Upper lobe of left lung (tissue), 6 donors: ENCODE measurements at places on chromosomes 6 and 20. TPM values are rescaled to one million over a fixed set of nuclear protein-coding genes. Genes with fewer than 3 reads are reported as not detected.

GRCh38 chr6:3460253-3460652, 3.4 kb upstream of the SLC22A23 start:
- DNase-seq = no peak

- no peak for DNase-seq
These were observed 785.6 kb downstream of the QKI start for GRCh38 chr6:164200071-164200470.

- no peak for DNase-seq
These were observed 97.8 kb downstream of the RAMACL start for GRCh38 chr6:166488701-166489100.

DNA sequence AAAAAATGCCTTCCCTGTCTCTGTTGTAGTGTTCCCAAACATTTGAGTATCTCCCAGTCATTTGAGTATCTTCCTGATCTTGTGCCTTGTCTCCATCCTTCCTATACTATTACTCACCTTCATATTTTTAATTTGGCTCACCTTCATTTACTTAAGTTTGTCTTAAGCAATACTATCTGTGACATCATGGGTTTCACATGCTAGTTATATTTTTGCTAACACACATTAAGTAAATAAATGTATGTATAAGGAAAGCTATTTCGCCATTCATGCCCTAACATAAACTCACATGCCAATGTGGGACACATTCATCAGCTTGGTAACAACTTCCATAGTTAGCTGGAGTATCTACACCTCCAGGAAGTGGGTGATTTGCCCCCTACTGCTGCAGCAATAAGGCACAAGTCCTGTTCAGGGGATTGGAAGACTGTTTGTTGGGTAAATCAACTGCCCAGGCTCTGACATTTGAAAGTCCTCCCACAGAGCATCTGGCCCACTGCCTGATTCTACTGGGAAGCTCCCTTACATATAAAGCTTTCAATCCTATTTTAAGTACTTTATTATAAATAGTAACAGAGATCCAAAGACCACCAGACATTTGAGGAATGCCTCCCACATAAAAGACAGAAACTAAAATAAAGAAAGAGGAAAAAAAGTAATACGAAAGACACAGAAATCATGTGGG, 132.3 kb downstream of the ISM1 start:
- no peak for DNase-seq

DNA sequence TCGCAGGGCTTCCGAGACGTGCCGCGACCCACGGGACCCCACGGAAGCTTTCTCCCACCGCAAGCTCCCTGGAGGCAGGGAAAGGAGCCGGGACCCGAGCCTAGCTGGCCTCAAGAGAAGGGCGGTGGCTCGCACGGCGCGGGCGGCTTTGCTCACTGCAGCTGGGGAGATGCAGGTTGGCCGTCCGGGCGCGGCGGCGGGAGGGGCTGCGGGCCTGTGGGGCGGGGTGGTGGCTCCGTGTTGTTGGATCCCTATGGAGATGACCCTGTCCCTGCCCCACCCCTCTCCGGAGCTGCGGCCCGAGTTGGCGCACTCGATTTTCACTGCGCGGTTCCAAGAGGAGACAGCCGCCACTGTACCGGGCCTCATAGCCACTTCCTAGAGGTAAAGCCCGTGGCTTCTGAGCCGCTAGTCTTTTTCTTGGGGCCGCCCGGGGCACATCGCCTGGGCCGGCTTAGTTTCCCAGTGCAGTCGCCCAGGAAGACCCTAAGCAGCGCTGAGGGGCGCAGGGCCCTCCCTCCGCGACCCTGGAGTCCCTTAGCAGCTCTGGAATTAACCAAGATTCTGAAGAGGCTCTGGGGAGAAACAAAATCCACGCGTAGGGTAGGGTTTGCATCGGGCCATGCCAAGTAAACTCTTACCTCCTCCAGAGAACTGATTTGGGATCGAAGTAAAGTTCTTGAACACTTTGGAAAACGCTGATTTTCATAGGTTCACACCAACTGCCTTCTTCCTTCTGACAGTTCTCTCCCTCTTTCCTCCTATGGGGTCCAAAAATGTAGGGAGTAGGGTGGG, at the start of gene ECT2L:
Gene ECT2L, plus strand, starts transcription at position 279 of the 795 bp plus-strand sequence. CDS start 17,188 bp downstream, outside the sequence.
- peak; percentile 44 for DNase-seq

DNA sequence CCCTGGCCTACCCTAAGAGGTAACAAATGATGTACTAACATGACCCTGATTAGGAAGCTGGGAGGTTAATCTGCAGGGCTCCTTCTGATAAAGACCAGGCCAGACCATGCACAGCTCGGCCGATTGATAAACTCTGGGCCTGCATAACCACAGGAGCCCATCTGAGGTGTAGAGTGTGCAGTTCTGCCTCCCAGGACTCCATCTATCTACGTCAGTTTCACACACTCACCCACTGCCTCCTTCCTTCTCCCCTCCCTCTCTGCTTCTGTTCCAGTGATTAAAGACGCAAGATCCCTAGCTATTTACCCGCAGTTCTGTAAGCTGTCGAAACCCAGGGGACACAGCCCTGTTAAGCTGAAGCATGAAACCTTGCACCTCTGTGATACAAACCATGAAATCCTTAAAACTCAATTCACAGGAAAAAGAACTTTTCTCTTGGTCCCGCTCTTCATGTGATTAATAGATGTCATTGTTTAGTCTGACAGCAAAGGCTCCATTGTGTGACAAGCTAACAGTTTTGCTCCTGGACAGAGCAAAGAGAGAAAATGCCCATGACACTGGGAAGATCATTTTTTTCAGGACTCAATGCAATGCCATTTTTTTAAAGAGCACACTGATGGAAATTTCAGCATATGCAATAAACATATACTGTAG, 470.6 kb downstream of the MAFB start:
- DNase-seq = no peak

DNA sequence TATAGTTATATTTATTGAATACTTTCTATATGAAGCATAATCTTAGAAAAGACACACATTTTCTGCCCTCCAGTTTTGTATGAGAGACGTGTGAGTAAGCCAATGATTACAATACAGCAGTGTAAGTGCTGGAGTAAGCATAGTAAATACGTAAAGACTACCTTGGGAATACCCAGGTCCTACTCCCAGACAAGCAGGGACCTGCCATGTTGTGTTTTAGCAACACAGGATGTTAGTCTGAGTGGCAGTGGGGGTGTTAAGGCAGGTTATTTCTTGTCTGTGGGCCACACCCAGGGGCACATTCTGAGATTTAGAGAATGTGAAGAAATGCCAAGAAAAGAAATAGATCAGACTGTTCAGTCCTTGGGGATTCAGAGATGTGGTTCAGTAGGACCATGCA, 34.3 kb upstream of the RNF144B start:
- DNase-seq = no peak

DNA sequence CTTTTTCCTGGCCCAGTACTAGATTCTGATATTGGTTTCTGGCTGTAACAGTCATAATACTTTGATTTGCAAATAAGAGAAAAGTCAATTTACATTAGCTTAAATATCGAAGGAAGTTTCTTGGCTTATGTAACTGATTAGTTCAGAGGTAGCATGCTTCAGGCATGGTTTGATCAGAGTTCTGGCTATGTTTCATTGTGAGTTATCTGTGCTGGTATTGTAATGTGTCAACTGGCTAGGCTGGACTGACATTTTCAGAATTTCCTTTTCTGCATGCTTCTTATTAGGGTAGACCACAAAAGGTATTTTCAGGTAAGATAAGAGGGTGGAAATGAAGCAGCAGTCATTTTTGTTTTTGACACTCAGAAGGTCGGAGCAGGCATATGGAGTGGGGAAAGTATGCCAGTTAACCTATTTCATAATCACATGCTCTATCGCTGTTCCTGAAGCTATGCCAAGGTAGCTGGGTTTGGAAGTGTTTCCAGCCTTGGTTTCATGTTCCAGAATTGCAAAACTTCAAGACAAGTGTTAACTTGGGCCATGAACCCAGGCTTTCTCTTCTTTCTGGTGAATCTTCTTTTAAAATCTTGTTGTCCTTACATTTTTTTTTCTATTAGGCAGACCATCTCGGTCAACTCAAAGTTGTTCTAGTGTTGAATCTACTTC, 244.9 kb downstream of the DHX35 start:
- DNase-seq = no peak

- DNase-seq = peak; percentile 94
These were observed 558 bp downstream of the XKR7 start for GRCh38 chr20:31968291-31969126.

GRCh38 chr20:53827292-53828087, 233.9 kb upstream of the ZNF217 start:
- no peak for DNase-seq

DNA sequence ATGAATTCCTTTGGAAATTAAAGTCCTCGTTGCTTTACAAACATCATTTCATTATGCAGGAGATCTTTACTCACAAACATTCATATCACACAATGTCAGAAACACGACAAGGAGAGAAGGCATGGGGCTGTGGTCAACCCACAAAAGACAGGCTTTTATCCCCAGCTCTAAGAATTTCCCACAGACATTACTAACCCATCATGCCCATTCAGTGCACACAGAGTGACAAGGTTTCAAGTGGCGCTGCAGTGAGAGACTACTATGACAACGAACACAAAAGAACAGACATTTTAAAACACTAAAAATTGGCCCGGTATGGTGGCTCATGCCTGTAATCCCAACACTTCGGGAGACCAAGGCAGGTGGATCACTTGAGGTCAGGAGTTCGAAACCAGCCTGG, 579.8 kb upstream of the AGPAT4 start:
- DNase-seq = no peak

DNA sequence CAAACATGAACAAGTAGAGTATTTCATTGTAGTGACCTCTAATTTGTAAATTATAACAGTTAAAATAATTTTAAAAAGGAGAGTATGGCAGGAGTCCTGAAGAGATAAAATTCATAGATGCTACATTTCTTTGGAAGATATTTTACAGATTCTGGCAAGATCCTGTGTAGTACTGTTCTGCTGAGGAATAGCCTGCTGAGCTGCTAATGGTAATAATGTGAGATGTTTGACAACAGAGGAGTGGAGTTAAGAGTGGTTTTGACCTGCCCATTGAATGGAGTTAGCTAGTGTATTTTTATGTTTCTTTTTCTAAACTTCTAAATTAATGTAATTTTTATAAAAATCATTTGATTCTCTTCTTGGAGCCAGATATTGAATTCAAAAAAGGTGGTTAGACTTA, 11.8 kb downstream of the CLVS2 start:
- no peak for DNase-seq

DNA sequence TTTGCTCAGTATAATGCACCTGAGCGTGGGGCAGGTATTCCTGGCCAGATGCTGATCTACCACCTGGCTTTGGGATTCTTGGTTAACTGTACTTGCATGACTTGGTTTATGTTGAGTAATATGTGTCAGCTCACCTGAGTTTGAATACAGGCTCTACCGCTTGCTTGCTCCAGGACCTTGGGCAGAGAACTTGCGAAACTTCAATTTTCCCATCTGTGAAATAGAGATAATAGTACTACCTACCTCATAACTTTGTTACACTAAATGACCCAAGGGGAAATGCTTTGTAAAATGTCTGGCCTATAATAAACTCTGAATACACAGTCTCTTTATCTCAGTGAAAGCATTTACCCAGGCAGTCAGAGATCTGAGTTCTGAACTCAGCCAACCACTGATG, 51.8 kb downstream of the SCAND1 start:
- no peak for DNase-seq

GRCh38 chr6:159440911-159441703, 251.9 kb downstream of the SOD2 start:
- no peak for DNase-seq

DNA sequence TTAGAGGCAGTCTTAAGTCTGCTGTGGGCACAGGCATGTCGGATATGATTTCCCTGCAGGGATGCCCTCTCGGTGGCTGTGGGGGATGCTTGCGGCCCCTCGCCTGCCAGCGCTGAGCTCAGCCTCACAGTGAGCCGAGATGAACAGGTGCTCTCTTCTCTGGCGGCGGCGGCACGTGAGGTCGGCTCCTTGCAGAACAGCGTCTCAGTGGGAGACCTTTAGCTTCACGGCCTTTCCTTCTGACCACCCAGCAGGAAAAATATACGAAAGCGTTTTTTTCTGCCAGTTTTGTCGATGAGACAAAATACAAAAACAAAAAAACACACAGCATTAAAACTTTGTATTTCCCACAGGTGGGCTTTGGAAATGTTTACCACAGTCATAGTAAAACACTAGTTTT, 23.6 kb downstream of the FOXA2 start:
- DNase-seq = no peak

DNA sequence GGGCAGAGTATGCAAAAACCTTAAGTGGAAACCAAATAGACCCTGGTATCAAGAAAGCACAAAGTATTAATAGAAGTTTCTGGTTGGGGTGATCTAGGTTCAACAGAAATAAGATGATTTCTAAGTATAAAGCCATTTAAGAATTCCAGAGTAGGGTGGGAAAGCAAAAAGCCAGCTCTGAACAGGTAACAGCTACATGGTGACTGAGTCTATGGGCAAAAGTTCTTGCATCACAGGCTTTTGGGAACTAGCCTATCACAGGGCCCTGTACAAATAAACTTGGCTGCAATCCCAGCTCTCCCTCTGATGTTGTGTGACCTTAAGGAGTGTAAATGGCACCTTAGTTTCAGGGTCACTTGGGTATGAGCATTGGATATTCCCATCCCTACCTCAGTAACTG, 5.5 kb downstream of the TCF19 start:
- peak; percentile 67 for DNase-seq

DNA sequence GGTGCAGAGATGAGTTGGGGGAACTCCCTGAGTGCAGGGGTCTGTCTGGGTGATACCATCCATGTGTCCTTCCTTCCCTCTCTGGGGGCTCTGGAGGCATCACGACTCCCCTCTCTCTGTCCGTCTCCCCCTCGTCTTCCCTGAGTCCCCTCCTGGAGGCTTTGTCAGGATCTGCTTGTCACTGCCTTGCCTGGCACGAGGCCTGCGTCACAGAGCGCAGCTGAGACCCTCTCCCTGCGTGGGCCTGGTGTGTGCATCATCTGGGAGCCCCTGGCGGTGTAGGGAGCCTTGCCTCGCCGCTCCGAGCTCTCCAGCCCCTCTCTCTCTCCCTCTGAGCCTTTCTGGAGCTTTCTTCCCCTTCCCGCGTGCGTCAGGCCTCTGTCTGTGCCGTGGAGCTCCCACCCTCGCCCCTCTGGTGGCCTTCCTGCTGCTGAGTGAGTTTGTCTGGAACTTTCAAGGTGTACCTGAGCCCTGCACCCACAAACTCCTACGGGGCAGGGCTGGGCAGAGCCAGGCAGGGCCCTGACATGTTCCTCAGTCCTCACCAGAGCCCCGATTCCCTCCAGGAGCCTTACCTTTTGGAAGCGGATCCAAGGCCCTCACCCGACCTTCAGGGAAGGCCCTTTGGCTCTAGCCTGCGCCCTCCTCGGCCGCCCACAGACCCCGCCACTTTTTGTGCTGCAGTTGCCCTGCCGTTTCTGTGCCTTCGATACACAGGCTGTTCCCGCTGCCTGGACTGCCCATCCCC, 70.3 kb downstream of the SRC start:
- DNase-seq = no peak

DNA sequence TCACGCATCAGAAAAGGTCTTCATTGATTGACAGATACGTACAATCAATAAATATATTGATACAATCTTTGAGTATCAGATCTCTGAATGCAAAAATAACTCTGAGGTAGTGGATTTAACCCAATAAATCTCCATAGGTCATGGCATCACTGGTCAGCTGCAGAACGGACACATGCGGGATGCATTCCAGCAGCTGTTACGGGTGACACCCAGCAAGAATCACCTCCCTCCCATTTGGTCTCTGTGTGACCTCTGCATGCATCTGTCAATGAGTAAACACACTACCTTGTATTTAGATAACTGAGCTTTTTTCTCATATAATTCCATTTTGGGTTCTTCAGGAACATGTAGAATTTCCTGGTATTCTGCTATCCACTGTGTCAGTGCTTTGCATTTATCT, 285.4 kb downstream of the SYNE1 start:
- DNase-seq = no peak

The TRAPPC3L gene
- total RNA-seq = not detected

The BTN1A1 gene
- not detected for total RNA-seq

The FOXA2 gene
- total RNA-seq = 45.3 TPM

The GABRR1 gene
- not detected for total RNA-seq

The LGSN gene
- 2.1 TPM for total RNA-seq

The SLC22A7 gene
- not detected for total RNA-seq

The MCCD1 gene
- not detected for total RNA-seq
